Ovary (tissue), 10 donors: ENCODE measurements at places on chromosomes 1 and 21.

DNA sequence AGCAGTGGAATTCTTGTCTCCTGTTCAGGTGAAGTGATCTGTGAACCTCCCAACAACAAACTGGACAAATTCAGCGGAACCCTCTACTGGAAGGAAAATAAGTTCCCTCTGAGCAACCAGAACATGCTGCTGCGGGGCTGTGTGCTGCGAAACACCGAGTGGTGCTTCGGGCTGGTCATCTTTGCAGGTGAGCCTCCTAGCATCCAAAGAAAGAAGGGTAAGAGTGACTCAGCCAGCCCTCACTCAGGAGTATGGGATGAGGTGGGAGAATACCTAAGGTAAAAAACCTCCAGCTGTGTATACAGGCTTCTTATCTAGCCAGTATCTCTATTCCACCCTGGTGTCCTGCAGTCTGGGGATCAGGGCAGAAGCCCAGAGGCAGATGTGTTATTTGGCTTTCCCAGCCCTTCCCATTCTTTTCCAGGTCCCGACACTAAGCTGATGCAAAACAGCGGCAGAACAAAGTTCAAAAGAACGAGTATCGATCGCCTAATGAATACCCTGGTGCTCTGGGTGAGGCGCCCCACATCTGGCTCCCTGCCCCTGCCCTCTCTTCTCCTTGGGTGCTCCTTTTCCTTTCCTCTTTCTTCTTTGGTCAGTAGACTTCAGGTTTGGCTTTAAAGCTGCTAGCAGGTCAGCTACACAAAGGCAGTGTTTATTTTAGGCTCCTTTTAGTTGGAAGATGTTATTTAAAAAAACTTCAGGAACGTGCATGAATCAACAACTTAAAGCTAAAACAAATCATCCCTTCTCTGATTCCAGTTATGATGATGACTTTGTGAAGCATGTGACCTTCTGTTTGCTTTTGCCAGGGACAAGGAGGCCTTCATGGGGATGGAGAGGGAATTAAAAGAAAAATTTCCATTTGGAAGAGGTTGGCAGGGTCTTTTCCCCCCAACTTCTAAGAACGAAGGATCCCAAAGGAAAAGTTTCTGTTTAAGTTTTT, 9.0 kb downstream of the ATP8B2 start:
- DNase-seq: no peak

DNA sequence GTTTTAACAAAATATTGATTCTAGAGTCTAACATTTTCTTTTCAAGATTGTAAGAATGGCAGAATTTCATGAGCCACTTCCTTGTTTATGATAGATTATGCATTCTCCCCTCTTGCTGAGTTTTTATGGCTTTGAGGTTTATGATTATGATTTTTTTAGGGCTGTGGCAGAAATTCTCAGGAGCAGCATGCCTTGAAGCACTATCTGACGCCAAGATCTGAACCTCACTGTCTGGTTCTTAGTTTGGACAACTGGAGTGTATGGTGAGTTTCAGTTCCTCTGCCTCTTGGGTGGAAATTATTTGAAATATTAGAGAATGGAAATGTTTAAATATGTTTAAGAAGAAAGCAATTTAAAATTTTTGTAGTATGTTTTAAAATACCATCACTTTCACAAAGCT, 10.2 kb downstream of the USP16 start:
- no peak for DNase-seq

GRCh38 chr1:167332503-167332902, 111.8 kb downstream of the POU2F1 start:
- no peak for DNase-seq

- DNase-seq: no peak
Observed at GRCh38 chr1:227234998-227235405, 83.3 kb downstream of the CDC42BPA start.

DNA sequence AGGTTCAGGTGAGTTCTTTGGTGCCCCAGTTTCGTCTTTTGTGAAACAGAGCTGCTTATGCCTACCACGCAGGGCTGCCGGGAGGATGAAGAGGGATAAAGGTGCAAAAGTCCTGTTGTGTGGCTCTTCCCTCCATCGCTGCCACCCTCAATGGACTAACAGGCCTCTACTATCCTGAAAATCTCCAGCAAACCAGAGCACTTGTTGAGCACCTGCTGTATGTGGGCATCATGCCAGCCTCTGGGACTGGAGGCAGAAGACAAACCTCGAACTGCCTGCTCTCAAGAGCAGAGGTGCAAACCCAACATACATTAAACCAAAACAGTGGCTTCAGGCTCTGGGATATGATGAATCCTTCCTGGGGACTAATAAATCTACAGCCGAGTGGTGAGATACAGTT, 174.1 kb downstream of the ACTL8 start:
- no peak for DNase-seq
